ENCODE measurements at places on chromosomes 2 and 18. TPM values are rescaled to one million over a fixed set of nuclear protein-coding genes. Genes with fewer than 3 reads are reported as not detected.

The FAM168B gene
- total RNA-seq: 139 TPM

- no peaks in the 10 kb centered on the region for H3K36me3 ChIP-seq
- DNase-seq: no peak
- no peak overlapping the region for H3K27ac ChIP-seq
- no peak overlapping the region for H3K4me3 ChIP-seq
- H3K4me1 ChIP-seq: no peaks in the 10 kb centered on the region
- no peaks in the 10 kb centered on the region for H3K27me3 ChIP-seq
Observed at GRCh38 chr18:21315741-21316197, 73.7 kb downstream of the GREB1L start.

The KYNU gene
- total RNA-seq: 18.8 TPM

The CRYBA2 gene
- 2.1 TPM for total RNA-seq

The CDK15 gene
- total RNA-seq: 0.13 TPM
